ENCODE measurements at places on chromosomes 5 and 9. TPM values are rescaled to one million over a fixed set of nuclear protein-coding genes. Genes with fewer than 3 reads are reported as not detected.

GRCh38 chr9:98980291-98980690 is 36.6 kb downstream of the COL15A1 start:
- DNase-seq: no peak

GRCh38 chr9:15154677-15155076 is 152.3 kb downstream of the TTC39B start:
- no peak for DNase-seq

GRCh38 chr9:115672477-115673316 is 480.9 kb upstream of the PAPPA start:
- DNase-seq: no peak

DNA sequence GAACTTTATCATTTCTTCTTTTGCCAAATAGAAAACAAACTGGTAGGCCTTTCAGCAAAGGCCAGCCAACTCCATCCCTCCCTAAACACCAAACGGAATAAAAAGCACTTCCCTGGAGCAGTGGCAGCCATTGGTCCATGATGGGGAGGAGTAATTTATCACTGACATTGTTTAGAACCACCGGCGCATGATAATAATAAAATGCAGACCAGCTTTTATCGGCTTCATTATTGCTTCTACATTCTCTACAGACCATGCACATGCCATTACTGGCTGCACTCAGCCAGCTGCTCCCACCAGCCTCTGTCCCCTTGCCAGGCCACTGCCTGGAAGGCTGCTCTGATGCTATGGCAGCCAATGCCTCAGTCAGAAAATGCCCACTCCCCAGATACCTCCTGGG is 45.9 kb downstream of the ABCA1 start:
- no peak for DNase-seq

The SLIT3 gene
- total RNA-seq: 108 TPM

The TMEM232 gene
- 1.7 TPM for total RNA-seq

The AK8 gene
- total RNA-seq: 0.71 TPM

The FAT2 gene
- not detected for total RNA-seq

Data from aorta (tissue), 5 donors.